ENCODE measurements at places on chromosomes 3 and 15.

DNA sequence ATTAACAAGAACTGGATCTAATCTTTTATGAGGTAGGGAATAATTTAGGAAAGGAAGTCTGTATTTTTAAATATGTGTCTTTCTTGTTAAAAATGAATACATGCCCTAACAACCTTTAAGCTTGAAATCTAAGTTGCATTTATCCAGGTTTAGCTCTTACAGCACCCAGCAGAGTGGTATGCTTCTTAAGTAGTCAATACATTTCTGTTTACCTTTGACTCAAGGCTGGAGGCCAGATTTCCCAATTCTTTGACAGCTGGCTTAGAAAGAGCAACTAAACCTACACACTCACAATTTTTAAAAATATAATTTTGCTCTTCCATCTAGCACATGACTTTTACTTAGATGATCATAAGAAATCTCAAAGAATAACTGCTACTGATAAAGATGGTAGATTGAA lies 148.9 kb downstream of the DPH6 start:
- no peak for DNase-seq

DNA sequence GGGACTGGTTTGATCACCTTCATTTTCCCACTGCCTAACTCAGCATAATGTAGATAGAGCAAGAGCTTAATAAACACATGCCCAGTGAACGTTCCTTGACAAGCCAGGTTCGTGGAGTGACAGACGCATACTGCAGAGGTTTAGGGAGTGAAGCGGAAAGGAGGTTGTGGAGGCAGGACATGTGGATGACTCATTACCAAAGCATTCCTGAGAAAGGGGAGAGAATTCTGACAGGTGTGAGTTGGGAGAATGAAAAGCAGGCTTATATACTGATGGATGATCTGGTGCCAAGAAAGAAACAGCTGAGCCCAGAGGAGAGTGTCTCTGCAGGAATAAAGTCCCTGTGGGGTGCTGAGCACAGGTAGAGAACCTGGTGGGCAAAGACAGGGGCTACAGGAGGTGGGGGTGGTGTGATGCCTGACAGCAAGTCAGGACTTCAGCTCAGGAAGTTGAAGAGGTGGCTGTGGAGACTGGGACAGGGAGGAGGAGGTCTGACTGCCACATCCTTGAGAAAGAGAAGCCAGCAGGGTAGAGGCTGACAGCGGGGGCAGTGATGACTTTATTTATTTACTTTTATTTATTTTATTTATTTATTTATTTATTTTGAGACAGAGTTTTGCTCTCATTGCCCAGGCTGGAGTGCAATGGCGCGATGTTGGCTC lies 2.4 kb upstream of the RPL29 start:
- DNase-seq, result no peak

DNA sequence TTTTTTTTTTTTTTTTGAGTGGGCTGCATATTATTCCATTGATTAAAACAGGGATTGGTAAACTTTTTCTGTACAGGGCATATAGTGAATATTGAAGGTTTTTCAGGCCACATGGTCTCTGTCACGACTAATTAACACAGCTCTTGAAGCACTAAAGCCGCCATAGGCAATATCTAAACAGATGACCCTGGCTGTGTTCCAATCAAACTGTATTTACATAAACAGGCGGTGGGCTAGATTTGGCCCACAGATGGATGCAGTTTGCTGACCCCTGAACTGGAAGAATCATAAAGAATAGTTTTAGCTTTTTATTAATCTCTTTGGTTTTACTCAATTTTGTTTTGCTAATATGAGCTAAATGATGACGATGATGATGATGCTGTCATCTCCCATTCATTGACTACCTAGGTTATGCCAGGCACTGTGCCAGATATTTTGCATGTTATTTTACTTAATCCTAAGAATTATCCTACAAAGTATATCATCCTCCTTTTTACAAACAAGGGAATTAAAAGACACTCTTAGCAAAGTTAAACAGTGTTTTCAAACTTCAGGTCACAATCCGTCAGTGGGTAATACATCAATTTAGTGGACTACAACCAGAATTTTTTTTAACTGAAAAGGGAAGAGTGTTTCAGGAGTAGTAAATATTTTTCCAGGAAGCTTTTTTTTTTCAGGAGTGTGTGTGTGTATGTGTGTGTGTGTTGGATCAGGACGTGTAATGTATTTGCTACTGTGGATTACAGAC lies 54.3 kb downstream of the LMCD1 start:
- no peak for DNase-seq

DNA sequence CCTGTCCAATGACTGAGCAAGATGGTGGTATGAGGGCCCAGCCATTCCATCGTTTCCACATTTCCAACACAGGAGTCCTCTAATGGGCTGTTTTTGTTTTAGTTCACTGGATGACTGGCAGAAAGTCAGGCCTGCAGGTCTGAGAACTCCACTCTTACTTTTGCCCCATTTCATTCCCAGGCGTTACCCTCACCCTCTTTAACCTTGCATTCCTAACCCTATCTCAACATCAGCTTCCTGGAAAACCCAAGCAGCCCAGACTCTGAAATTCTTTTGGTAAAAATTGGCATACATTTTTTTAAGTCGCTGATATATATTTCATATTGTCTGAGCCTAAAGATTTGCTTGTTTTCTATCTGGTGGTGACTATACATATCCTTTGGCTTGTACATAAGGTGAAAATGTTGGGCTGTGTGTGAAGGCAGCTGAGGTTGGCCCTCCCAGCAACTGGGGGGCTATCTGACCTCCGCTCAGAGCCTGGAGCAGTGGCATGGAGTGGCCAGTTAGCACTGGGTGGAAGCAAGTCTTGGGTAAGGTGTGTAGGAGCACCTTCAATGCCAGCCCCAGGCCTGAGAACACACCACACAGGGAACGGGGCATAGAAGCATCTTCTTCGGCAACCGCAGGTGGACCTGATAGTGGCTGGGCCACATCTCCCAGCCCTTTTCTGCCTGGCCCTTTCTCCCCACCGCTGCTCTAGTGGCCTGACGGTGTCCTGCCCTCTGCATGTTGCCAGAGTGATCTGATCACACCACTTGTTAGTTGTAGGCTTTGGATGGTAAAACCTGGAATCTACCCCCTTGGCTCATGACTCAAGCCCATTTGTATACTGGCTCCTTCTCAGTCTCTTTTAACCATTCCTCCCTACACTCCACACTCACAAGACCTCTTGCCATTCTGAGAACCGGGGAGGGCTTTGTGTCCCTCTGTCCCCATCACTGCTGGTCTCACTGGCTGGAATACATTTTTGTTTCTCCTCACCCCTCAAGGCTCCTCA lies 50.0 kb downstream of the AMOTL2 start:
- DNase-seq, result no peak

DNA sequence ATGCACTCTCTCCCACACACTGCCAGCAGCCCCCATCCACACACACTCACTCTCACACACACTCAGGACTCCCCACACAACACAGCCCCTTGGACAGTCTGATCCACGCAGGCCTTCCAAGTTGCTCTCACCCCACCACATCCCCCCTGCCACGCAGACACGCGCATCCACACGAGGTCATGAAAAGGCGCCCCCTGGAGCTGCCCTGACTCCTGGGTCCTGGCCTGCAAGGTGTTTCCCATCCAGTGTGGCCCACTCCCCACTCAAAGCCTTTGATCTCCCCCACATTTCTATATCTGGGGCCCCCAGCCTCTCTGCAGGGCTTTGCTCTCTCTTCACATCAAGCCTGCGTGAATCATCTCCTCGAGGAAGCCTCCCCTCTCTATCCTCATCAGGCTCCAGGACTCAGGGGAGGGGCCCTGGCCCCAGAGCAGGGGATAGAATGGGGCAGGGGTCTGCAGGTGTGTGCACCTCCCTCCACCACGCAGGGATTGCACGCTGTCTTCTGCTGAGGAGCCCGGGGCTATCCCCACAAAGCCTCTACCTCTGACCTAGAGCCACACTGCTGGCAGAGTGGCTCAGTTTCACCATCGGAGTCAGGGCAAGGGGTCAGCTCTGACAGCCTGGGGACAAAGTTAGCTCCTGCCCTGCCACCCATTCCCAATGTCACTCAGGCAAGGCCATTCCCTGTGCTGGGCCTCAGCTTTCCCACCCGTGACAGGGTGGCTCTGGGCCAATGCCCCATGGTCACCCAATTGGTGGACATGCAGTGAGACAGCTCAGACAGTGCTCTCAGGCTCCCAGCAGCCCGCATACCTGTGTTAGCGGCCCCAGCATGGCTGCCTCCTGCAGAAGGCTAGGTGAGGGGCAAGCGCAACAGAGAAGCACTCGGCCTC lies 6.4 kb downstream of the MYL3 start:
- DNase-seq, result no peak

DNA sequence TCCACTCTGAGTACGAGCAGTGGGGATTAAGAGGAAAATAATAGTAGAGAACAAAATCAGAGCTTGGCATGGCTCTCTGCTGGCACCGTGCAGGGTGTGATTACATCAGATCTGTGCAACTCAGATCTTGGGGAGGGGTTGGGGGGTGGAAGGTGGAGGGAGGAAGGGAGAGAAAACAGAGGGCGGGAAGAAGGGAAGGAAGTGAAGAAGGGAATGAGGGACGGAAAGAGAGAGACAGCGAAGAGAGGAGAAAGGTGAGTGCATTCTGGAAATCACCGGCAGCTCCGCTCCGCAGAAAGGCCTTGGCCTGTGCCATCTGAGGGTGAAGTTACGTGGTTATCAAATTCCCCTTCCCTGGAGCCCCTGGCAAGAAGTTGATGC lies 31.0 kb upstream of the ADAMTS17 start:
- no peak for DNase-seq

GRCh38 chr15:47548231-47548630 lies 169.1 kb upstream of the SEMA6D start:
- DNase-seq, result no peak

- no peak for DNase-seq
These were observed 24.6 kb downstream of the CCR4 start for GRCh38 chr3:32975891-32976595.

- no peak for DNase-seq
These were observed 201.6 kb downstream of the OCA2 start for GRCh38 chr15:27897481-27897880.

- DNase-seq, result no peak
These were observed 222.4 kb downstream of the NEK10 start for GRCh38 chr3:27146786-27147185.

GRCh38 chr15:98005659-98006058 lies 45.2 kb downstream of the ARRDC4 start:
- DNase-seq, result no peak

DNA sequence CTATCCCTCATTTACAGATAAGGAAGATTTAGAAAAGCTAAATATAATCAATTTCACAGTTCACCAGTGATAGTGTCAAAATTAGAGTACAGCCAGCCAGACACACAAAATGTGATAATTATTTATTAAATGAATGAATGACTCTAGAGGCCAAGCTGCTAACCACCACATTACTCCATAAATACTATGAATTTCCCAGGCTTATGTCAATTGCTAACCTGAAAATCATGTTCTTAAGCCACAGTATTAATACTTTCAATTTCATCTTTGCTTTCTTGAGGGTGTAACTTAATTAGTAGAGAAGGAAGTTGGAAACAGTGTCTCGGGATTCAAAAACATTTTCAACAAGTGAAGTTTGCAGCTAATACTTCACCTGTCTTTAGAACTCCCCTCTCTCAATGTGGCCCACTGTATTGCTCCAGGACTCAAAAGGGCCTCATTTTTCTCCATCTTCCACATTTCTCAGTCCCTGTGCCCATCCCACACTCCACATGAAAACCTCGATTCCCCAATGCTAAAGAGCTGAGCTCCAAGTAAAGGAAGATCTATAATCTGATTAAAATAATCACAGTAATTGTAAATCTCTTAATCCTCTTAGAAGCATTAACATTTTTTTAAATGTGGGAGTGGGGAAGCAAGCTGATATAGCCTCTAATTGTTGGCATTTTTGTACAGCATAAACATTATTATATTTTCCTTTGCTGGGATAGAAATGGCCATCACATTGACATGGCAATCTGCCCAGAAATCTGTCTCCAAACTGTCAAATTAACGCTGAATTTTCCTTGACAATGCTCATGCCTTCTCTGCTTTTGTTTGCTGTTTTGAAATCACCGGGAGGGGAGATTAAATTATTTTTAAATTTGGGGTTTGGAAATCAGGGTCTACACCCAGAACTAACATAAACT lies 765.1 kb downstream of the ROBO1 start:
- DNase-seq, result no peak

GRCh38 chr3:153339065-153339464 lies 177.0 kb downstream of the RAP2B start:
- no peak for DNase-seq

DNA sequence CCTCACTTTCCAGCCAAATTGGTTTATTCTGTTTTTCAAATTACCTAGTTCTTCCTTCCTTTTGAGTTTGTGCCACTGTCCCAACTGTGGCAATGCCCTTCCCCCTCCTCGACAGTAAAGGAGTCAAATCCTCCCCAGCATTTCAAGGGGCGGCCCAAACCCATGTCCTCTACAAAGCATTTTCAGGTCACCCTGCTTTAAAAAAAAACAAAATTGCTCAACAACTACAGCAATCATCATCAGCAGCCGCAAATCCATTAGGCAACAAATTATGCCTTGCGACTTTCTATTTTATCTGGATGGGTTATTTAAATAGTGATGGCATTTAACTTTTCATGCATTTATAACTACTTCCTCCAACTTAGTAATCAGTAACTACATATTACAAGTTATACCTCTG lies 32.7 kb downstream of the PLD1 start:
- no peak for DNase-seq

GRCh38 chr3:69439643-69440270 lies 53.9 kb upstream of the FRMD4B start:
- DNase-seq, result no peak

DNA sequence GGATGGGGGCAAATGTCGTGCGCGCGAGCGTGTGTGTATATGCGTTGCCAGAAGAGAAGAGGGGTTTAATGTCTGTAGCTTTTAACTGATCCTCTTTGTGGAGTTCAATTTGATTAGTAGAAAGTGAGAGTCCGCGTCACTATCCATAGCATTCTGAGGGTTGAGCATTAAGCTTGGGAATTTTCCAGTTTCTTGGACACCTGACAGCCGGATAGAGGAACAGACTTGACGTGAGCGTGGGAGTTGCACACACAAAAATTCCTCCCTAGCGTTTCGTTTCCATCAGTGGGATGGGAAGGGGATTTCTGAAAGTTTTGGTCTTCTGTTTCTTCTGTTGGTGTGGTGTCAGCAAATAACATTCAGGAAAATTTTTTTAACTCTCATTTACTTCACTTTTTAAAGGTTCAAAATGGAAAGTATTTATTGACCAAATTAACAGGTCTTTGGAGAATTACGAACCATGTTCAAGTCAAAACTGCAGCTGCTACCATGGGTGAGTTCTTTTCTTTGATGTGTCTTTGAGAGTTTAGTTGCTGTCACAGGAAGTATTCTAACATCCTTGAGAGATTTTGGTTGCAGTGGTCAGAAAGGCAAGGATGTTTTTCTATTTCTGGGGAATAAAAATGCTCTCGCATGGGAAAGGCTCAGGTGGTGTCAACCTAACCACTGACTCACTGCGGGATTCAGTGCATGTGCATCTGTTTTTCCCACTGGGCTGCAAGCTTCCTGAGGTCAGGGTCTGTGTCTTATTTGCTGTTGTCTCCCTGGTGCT lies 841 bp downstream of the POGLUT1 start:
- DNase-seq, result no peak

- DNase-seq, result no peak
These were observed 89.5 kb downstream of the DHX30 start for GRCh38 chr3:47892286-47893040.

GRCh38 chr15:43211224-43211735 lies 9.5 kb downstream of the EPB42 start:
- no peak for DNase-seq

Data from stimulated activated effector memory CD8-positive, alpha-beta T cell treated with anti-CD3 and anti-CD28 coated beads, Interleukin-12 subunit alpha, Interleukin-12 subunit beta, amount 100 ng/mL, for 72 hours (primary cell).